Natural killer cell (primary cell): ENCODE measurements at places on chromosomes 7 and 10. TPM values are rescaled to one million over a fixed set of nuclear protein-coding genes. Genes with fewer than 3 reads are reported as not detected.
A peak's percentile ranks its signal among the peaks of the same experiment; 100 is the strongest.

The PILRA gene
- 38.8 TPM for total RNA-seq

The HNRNPF gene
- 125 TPM for total RNA-seq

GRCh38 chr10:87598700-87599099 is 61.0 kb upstream of the PAPSS2 start:
- H3K4me1 ChIP-seq: no peaks in the 10 kb centered on the region
- no peaks in the 10 kb centered on the region for H3K36me3 ChIP-seq
- DNase-seq: no peak
- H3K27ac ChIP-seq: no peak overlapping the region

The PLAC9 gene
- total RNA-seq: not detected

The XRCC2 gene
- 1.3 TPM for total RNA-seq

GRCh38 chr10:27223964-27224363 is 16.6 kb downstream of the ACBD5 start:
- H3K27ac ChIP-seq: no peak overlapping the region
- H3K4me3 ChIP-seq: no peak overlapping the region
- no peaks in the 10 kb centered on the region for H3K27me3 ChIP-seq
- H3K36me3 ChIP-seq: peaks cover 50% of the 10 kb centered on the region
- peaks cover 32% of the 10 kb centered on the region for H3K4me1 ChIP-seq

The PRSS1 gene
- total RNA-seq: not detected

- no peak overlapping the region for H3K4me3 ChIP-seq
- no peak for DNase-seq
- H3K27me3 ChIP-seq: peaks cover 2% of the 10 kb centered on the region
- H3K27ac ChIP-seq: no peak overlapping the region
- peaks cover 18% of the 10 kb centered on the region for H3K4me1 ChIP-seq
Measured at GRCh38 chr7:130154501-130155317, 50.5 kb downstream of the TMEM209 start.

The AUTS2 gene
- total RNA-seq: 197 TPM

GRCh38 chr7:96322847-96323461 is 1.1 kb upstream of the SLC25A13 start:
- DNase-seq: no peak
- H3K27ac ChIP-seq: no peak overlapping the region
- peaks cover 4% of the 10 kb centered on the region for H3K4me1 ChIP-seq
- H3K36me3 ChIP-seq: no peaks in the 10 kb centered on the region
- H3K4me3 ChIP-seq: no peak overlapping the region
- no peaks in the 10 kb centered on the region for H3K27me3 ChIP-seq

DNA sequence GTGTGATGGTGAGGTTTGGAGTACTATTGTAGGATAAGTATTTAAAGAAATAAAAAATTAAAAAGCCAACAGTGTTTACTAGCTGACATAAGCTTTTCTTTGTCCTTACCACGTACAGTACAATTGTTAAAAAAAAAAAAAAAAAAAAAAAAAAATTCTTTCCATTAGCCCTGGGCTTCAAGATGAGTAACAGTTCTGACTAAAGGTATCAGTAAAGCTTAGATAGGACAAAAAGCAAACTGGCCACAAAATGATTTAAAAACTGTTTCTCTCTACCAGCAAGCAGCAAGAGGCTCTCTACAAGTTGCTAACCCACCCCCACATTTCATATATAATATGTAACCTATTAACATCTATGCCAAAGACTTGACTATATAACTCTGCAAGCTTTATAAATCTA is 17.5 kb downstream of the HYCC1 start:
- no peak for DNase-seq
- H3K4me1 ChIP-seq: no peaks in the 10 kb centered on the region
- H3K27me3 ChIP-seq: no peaks in the 10 kb centered on the region
- no peak overlapping the region for H3K27ac ChIP-seq
- no peaks in the 10 kb centered on the region for H3K36me3 ChIP-seq
- no peak overlapping the region for H3K4me3 ChIP-seq

GRCh38 chr7:35722054-35722849 is 27.3 kb upstream of the HERPUD2 start:
- H3K27ac ChIP-seq: no peak overlapping the region
- DNase-seq: peak; percentile 32
- H3K4me3 ChIP-seq: no peak overlapping the region
- no peaks in the 10 kb centered on the region for H3K27me3 ChIP-seq

GRCh38 chr10:99537086-99537988 is 4.6 kb downstream of the NKX2-3 start:
- no peaks in the 10 kb centered on the region for H3K36me3 ChIP-seq
- no peak for DNase-seq
- no peak overlapping the region for H3K4me3 ChIP-seq
- peaks cover 53% of the 10 kb centered on the region for H3K27me3 ChIP-seq
- no peak overlapping the region for H3K27ac ChIP-seq

The EGFR gene
- not detected for total RNA-seq

GRCh38 chr10:78663721-78664120 is 405.0 kb upstream of the ZMIZ1 start:
- H3K36me3 ChIP-seq: no peaks in the 10 kb centered on the region
- no peak overlapping the region for H3K27ac ChIP-seq
- H3K4me3 ChIP-seq: no peak overlapping the region
- no peak for DNase-seq

GRCh38 chr10:8417631-8418030 is 363.1 kb downstream of the GATA3 start:
- H3K27ac ChIP-seq: peak overlapping the region; percentile 93
- H3K36me3 ChIP-seq: no peaks in the 10 kb centered on the region
- no peak for DNase-seq

- no peak overlapping the region for H3K27ac ChIP-seq
- H3K4me1 ChIP-seq: peaks cover 34% of the 10 kb centered on the region
- no peak for DNase-seq
- no peaks in the 10 kb centered on the region for H3K27me3 ChIP-seq
- H3K36me3 ChIP-seq: peaks cover 36% of the 10 kb centered on the region
Measured at GRCh38 chr7:150465414-150465813, 15.0 kb downstream of the GIMAP8 start.

The OR9A2 gene
- not detected for total RNA-seq

DNA sequence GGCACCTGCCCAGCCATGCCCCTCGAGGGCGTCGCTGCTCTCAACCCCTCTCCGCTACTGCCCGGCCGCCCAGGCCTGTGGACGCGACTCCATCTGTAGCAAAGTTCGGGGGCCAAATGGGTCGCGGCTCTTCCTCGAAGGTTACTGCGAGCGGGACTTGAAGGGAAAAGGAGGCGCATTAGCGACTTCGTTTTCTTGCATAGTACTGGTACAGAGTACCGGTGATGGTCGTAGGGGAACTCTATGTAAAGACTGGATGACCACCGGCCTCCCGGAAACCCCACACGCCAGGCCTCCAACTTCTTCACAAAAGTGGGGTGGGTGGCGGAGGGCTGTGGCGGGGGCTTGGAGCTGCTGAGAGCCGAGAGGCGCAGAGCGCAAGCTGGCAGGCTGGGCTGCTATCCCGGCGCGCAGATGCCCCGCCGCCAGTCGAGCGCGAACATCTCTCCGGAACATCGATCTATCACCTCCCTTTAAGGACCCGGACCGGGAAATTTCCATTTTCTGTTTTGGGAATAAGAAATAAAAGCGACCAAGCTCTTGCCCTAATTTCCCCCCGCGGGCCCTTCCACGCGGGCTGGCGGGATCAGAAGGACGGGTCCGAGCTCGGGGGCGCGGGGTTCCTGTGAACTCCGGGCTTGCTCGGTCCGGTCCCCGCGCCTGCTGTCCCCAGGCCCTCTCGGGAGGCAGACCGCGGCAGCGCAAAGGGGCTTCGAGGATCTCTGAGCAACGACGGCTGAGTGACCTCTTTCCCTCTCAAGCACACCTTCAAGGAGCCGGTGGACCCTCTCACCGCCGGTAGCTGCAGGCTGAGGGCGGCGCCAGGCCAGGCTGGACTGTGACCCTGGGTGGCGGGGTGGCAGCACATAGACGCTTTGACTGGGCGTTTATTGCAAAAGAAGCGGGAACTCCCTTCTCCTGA is 12.2 kb upstream of the FEZF1 start:
- H3K4me1 ChIP-seq: no peaks in the 10 kb centered on the region
- H3K4me3 ChIP-seq: no peak overlapping the region
- H3K36me3 ChIP-seq: no peaks in the 10 kb centered on the region
- no peak for DNase-seq
- no peak overlapping the region for H3K27ac ChIP-seq
- peaks cover 33% of the 10 kb centered on the region for H3K27me3 ChIP-seq

The PTF1A gene
- not detected for total RNA-seq

The SPAM1 gene
- total RNA-seq: not detected

- no peak for DNase-seq
- H3K36me3 ChIP-seq: no peaks in the 10 kb centered on the region
- H3K27me3 ChIP-seq: no peaks in the 10 kb centered on the region
- no peak overlapping the region for H3K27ac ChIP-seq
- H3K4me3 ChIP-seq: no peak overlapping the region
- H3K4me1 ChIP-seq: no peaks in the 10 kb centered on the region
Measured at GRCh38 chr7:87048839-87049238, 10.6 kb downstream of the ELAPOR2 start.

DNA sequence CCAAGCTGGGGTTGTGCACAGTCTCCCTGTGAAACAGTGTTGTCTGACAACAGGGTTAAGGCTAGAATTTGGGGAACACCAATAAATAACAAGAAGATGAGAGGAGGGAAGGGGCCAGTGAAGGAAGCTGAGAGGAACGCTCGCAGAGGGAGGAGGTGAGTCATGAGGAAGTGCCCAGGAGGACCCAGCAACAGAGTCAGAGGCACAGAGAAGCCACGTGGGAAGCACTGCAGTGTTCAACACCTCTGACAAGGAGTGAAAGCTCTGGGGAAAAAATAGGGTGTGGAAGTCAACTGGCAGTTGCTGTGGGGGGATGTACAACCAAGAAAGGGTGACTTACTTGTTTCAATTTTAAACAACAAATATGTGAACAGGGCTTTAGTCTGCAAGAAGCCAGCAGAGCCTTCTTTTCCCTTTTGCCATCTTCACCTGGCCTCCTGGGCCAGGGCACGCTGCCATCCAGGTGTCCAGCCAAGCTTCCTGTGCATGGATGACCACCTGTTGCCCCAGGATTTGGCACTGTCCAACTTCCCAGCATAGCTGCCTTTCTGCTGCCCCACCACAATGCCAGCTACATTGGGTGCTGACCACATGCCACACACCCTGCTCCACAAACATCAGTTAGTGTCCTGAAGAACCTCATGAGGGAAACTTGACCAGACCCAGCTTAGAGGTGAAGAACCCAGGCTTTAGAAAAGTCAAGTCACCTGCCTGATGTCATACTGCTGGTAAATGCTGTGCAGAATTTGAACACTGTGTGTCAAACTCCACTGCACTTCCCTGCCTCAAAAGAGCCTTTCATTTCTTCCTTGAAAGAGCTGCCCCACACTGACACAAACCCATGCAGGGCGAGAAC is 69.6 kb downstream of the ATXN7L1 start:
- no peak overlapping the region for H3K4me3 ChIP-seq
- DNase-seq: peak; percentile 60
- peaks cover 46% of the 10 kb centered on the region for H3K4me1 ChIP-seq
- no peaks in the 10 kb centered on the region for H3K36me3 ChIP-seq
- H3K27me3 ChIP-seq: no peaks in the 10 kb centered on the region
- H3K27ac ChIP-seq: peak overlapping the region; percentile 80

GRCh38 chr10:113958631-113959382 is 84.9 kb upstream of the ADRB1 start:
- no peak overlapping the region for H3K27ac ChIP-seq
- no peak for DNase-seq
- no peaks in the 10 kb centered on the region for H3K27me3 ChIP-seq
- peaks cover 29% of the 10 kb centered on the region for H3K4me1 ChIP-seq
- H3K4me3 ChIP-seq: no peak overlapping the region

DNA sequence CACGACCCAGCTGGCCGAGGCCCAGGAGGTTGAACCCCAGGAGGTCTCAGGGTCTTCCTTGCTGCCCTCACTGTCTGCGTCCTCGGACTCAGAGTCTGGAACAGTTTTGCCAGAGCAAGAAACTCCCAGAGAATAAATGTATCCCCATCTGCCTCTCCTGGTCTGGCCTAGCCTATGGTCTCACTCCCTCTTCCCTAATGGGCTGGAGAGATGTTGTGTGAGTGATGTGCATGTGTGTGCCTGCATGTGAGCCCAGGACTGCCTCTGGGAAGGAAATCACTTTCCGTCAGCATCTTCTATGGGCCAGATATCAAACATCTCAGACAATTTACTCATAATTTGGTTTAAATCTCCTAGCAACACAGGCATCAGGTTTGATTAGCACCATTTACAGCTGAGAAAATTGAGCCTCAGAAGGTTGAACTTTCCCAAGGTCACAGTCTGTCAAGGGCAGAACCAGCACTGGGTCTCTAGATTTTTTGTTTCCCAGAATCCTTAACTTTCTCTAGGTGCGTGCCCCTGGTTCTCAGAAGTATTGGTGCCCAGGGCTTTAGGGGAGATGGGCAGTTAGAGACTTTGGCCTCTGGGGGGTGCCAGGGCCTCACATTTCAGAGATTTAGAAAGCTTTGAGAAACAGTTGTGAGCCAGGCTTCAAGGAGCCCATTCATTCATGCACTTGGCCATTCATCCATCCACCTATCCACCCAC is 4.9 kb downstream of the TMEM270 start:
- no peak for DNase-seq
- no peak overlapping the region for H3K4me3 ChIP-seq

GRCh38 chr7:131944556-131945069 is 388.2 kb upstream of the PODXL start:
- no peaks in the 10 kb centered on the region for H3K27me3 ChIP-seq
- H3K36me3 ChIP-seq: no peaks in the 10 kb centered on the region
- no peak overlapping the region for H3K4me3 ChIP-seq
- DNase-seq: no peak

The CPXM2 gene
- not detected for total RNA-seq

DNA sequence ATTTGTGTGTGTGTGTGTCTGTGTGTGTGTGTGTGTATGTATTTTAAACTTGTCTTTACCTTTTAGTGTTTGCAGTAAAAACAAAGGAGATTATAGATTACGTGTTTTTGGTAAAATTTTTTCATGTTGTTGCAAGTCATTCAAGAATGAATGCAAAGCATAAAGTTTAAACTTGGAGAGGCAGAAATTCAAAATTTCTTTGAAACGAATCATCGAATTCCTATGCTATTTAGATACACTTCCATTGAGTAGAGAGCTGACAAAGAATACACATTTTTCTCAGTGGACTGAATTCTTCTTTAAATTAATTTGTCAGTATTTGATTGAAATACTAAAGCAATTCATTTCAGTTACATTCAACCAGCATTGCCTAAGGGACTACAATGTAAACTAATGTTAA is 66.0 kb upstream of the HDAC9 start:
- no peak for DNase-seq
- H3K27me3 ChIP-seq: no peaks in the 10 kb centered on the region
- no peaks in the 10 kb centered on the region for H3K4me1 ChIP-seq
- H3K27ac ChIP-seq: no peak overlapping the region
- H3K36me3 ChIP-seq: no peaks in the 10 kb centered on the region

DNA sequence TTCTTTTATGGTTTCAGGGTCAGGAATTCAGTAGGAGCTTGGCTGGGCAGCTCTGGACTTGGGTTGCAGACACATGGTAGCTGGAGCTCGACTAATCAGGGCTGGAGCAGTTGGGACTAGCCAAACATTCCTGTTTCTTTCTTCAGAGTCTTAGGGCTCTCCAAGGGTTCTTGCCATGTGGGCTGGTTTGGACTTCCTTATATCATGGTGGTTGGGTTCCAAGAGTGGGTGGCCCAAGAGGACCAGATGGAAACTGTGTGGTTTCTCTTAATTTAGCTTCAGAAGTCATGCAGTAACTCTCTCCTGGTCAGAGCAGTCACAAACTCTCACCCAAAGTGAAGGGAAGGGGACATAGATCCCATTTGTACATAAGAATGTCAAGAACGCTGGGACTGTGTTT is 270.1 kb upstream of the FZD1 start:
- no peak overlapping the region for H3K4me3 ChIP-seq
- H3K36me3 ChIP-seq: no peaks in the 10 kb centered on the region
- no peaks in the 10 kb centered on the region for H3K27me3 ChIP-seq
- no peak overlapping the region for H3K27ac ChIP-seq

GRCh38 chr7:54664235-54665228 is 94.5 kb downstream of the SEC61G start:
- no peak overlapping the region for H3K4me3 ChIP-seq
- H3K27ac ChIP-seq: no peak overlapping the region
- no peaks in the 10 kb centered on the region for H3K36me3 ChIP-seq
- no peaks in the 10 kb centered on the region for H3K4me1 ChIP-seq
- no peak for DNase-seq
- H3K27me3 ChIP-seq: no peaks in the 10 kb centered on the region
